ENCODE measurements at places on chromosomes 16 and 17.
A peak's percentile ranks its signal among the peaks of the same experiment; 100 is the strongest.

- no peak for DNase-seq
Measured at GRCh38 chr16:89265647-89266046, 48.1 kb downstream of the ZNF778 start.

DNA sequence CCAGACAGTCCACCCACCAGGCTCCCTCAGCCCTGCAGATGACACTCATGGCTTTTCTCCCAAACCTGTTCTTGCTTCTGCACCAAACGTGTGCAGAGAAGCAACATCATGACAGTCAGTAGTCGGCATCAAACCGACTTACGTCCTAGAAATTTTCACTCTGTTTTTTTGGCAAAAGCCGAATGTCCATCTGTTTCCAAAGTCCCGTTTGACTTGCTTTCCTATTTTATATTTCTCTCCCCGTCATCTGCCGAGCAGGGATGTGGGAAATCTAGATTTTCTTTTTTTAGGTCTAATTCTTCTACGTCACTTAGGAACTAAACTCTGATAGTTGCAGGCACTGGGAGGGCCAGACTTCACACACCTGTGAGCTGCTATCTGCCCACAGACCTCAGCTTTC, 104.9 kb downstream of the RMI2 start:
- no peak for DNase-seq

DNA sequence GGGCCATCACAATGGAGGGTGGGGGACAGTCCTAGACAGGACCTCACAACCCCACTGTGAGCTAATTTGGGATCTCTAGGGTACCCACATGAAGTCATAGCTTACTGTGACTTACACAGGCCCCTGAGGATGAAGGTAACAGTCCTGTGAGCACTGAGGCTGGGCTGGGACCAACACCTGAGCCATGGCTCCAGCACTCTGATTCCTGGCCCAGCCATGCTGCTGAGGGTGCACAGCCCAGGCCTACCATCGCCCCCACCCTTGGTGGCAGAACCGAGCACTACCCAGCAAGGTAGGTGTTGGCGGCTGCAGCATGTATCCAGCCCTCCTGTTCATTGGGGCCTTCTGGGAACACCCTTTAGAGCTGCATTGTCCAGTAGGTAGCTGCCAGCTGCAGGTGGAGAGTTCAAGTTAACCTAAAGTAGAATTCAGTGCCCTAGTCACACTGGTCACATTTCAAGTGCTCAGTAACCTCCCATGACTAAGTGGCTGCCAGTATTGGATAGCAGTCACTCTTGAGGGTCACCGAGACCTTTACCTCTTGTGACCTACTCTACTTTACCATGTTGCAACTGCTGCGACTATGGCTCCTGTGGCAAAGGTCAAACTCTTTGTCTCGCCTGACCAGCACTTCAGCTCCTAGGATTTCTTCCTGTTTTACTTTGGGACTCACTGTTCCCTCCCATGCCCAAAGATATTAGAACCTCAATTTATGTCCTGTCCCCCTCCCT, 11.6 kb downstream of the AKAP1 start:
- DNase-seq = no peak

DNA sequence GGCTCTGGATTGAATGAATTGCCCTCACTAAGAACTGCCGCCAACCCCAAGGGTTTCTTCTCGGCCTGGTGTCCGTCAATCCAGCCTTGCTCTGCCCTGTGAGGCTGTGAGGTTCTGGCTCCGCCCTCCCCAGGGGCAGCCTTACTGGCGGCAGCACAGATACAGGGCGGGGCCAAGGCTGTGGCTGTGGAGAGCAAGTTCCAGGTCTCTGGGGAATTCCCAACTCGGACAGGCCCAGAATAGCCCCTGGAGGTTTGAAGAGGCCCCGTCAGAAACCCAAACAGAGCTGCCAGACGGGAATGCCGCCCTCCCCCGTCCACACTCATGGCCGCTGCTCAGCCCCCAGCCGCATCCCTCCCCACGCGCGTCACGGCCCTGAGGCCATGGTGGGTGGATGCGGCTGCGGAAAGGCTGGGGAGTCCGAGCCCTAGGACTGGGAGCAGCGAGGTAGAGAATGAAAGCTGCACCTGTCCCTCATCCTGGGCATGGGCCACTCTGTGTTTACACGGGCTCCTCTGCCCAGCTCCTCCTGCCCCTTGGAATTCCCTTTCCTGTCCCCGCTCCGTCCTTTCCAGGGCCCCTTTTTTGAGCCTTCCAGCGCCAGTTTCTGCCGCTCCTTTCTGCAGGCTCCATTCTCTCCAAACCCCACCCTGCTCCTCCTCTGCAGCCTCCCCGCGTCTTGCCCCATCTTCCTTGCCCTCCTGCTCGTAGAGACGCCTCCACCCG, 660 bp upstream of the PRRT2 start:
- peak; percentile 71 for DNase-seq

- no peak for DNase-seq
Measured at GRCh38 chr17:29587591-29587990, 1.9 kb downstream of the GIT1 start.

- no peak for DNase-seq
Measured at GRCh38 chr16:12303653-12304052, 327.1 kb downstream of the SNX29 start.
